NT2/D1 (cell line): ENCODE measurements at places on chromosomes 2 and 18.

GRCh38 chr18:76572518-76573247 lies 77.6 kb upstream of the ZNF516 start:
- no peak for DNase-seq

- no peak for DNase-seq
Observed at GRCh38 chr2:24984912-24985311, 13.2 kb upstream of the DNAJC27 start.

GRCh38 chr2:237864940-237865622 lies 5.7 kb downstream of the RAMP1 start:
- DNase-seq = no peak

GRCh38 chr2:227456772-227457171 lies 15.2 kb upstream of the AGFG1 start:
- no peak for DNase-seq

DNA sequence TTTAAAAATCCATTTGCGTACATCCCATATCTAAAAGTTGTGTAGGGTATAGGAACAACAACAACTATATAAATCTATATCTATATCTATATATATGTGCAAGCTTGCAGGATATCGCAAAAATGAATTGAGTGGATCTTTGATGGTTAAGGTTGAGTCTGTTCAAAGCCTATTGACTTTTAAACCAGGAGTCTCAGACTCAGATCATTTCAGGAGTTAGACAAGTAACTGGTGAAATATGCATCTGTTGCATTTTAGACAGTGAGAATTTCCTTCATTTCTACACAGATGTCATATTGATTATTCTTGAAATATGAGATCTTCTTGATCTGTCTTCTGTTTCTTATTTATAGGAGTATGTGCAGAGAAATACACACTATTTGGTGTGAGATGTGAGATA lies 66.5 kb downstream of the PARD3B start:
- no peak for DNase-seq

- no peak for DNase-seq
Observed at GRCh38 chr2:30894498-30895119, 87.4 kb upstream of the CAPN13 start.
